AG04450 (cell line): ENCODE measurements at places on chromosomes 4 and X.

DNA sequence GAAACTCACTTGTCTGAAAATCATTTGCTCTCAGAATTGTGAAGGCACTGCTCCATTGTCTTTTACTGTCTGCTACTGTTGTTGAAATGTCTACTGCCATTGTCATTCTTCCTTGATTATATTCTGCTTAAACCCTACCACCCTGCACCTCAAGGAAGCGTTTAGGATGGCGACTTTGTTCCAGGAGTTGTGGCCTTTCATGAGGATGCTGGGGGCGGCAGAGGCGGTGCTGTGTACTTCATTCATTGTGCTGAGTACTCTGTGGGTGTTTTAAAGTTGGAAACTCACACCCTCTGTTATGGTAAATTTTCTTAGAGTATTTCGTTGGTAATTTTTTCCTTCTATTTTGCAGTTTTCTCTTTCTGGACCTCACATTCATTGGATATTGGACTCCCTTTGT, 258.9 kb downstream of the TENM3 start:
- DNase-seq = no peak

DNA sequence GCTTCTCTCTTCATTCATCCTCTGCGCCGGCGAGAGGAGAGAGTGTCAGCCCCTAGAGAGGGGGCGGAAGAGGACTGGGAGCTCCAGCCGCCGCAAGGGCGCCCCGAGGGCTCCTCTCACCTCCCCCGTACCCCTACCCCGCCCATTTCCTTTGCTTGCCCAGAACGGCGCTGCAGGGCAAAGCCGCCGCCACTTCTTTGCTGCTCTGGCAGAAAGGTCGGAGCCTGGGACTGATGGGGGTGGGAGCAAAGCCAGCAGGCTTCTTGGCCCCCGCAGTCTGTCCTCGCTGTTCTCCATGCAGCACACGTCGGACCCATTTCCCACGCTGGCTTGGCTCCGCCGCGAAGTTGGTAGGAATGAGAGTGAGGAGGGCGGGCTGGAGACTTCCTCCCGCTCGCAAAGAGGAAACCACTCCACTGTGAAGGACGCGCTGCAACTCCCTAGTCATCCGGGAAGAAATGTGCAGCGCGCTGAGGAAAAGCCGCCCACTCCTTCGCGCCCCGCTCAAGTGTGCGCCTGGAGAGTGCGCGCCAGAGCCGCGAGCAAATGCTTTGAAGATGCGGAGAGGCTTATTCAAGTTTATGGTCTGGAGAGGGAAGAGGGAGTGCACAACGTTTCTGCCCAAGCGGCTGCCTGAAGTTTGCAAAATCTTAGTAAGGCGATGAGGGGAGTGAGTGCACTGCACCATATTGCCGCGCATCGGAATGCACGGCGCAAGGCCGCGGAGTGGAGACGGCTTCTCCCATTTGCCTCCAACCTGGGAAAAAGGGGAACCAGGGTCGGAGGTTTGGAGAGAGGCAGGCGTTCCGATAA, 2.8 kb upstream of the PCDH7 start:
- no peak for DNase-seq

GRCh38 chr4:83259586-83259985, 25.0 kb downstream of the COQ2 start:
- no peak for DNase-seq

DNA sequence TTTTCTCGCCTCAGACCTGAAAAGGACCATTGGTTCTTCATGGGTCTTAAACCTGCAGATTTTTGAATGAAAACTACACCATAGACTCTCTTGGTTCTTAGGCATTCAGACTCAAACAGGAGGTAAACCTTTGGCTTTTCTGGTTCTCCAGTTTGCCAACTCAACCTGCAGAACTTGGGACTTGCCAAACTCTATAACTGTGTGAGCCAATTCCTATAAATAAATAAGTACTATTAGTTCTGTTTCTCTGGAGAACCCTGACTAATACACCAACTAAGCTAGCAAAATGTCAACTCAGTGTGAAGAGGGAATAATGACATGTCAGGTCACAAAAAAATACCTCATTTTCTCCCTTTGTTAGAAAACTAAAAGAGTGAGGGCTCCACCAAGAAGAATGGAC, 374.6 kb downstream of the RAB28 start:
- DNase-seq = no peak

DNA sequence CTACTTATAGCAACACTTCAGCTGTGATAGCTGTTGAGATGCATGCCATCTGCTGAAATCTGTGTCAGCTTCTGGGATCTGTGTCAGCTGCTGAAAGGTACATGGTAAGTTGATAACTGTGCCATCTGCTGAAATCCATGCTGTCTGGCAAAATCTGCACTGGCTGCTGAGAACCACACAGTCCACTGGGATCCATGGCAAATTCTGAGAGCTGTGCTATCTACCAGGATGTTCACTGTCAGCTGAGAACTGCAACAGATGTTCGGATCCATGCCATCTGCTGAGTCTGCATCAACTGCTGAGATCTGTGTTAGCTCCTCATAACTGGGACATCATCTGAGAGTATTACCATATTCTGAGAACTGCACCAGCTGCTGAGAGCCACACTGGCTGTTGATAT, 430.5 kb upstream of the POU3F4 start:
- DNase-seq = no peak

DNA sequence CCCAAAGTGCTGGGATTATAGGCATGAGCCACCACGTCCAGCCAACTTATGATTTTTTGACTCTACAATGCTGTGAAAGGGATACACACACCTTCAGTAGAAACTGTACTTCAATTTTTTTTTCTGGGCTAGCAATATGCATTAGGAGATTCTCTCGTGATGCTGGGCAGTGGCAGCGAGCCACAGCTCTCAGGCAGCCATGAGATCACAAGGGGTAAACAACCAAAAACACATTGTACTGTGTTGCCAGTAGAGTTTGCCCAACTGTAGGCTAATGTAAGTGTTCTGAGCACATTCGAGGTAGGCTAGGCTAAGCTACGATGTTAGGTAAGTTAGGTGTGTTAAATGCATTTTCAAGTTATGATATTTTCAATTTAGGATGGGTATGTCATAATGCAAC, 25.7 kb downstream of the RAB33A start:
- DNase-seq = no peak

- no peak for DNase-seq
Observed at GRCh38 chrX:54423161-54423888, 16.9 kb upstream of the TSR2 start.

- no peak for DNase-seq
Observed at GRCh38 chr4:145041378-145041777, 56.6 kb downstream of the ANAPC10 start.

- no peak for DNase-seq
Observed at GRCh38 chrX:22365460-22365859, 92.7 kb downstream of the CBLL2 start.

DNA sequence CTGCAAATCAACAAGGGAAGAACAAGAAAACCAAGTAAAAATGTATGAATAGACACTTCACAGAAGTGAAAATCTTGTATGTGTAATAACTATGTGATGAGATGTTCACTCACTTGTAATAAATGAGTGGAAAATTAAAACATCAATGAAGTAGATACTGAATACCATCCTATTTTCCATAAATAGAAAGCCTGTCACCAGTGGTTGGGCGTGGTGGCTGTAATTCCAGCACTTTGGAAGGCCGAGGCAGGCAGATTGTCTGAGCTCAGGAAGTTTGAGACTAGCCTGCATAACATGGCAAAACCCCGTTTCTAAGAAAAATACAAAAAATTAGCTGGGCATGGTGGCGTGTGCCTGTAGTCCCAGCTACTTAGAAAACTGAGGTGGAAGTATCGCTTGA, 53.5 kb upstream of the SOD3 start:
- no peak for DNase-seq

- DNase-seq = peak; percentile 43
Observed at GRCh38 chr4:176277162-176277904, 8.3 kb upstream of the ASB5 start.

DNA sequence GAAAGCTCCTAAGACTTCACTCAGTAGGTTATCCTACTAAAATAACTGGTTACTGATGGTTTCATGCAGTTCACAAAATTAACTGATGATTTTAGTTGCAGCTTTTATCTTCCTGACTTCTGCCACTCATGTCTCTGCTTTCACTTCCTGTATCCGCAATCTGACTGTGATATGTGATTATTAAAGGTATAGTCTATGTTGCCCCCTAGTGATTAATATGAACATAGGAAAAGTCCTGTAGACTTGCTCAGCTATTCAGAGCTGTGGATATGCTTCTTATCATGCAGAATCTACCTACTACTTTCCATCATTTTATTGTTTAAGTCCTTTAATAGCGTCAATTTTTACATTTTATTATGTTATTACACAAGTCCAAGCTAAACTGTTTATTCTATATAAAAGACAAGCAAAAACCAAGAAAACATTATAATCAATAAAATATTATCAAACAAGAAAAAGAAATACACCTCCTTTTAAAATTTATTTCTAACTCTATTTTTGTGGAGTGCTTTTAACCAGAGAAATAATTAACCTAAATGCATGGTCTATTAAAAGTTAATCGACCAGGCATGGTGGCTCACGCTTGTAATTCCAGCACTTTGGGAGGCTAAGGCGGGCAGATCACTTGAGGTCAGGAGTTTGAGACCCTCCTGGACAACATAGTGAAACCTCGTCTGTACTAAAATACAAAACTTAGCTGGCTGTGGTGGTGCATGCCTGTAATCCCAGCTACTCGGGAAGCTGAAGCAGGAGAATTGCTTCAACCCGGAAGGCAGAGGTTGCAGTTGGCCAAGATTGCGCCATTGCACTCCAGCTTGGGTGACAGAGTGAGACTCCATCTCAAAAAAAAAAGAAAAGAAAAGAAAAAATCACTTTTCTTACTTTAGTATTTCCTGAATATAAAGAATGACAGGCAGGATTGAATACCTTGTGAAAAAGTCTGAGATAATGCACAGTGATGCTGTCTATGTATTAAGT, 40.4 kb upstream of the TLR2 start:
- DNase-seq = no peak

DNA sequence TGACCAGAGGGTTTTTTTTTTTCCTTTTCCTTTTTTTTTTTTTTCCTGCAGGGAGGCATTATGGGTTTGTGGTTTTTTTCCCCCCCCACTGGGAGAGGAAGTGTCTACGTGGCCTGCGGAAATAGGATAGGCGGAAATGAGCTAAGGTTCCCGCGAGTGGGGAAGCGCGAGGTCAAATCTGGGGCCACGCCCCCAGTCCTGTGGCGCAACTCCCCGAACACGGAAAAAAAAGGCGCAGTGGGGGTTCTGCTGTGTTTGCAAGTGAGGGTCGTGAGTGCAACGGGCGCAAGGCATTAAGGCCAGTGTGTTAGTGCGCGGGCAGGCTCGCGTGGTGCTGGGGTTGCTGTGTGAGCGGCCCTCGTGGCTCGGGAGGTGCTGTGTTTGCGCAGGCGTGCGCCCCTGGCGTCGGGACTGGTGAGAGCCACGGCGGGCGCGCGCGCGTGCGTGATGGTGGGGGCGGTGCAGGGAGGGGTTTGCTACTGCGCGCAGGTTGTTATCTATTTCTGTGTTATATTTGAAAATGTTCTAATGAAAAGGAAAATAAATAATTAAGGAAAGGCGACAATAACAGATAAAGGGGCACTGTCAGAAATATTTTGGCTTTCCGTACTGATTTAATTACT, 685 bp upstream of the MORF4L2 start:
- DNase-seq = peak; percentile 42

DNA sequence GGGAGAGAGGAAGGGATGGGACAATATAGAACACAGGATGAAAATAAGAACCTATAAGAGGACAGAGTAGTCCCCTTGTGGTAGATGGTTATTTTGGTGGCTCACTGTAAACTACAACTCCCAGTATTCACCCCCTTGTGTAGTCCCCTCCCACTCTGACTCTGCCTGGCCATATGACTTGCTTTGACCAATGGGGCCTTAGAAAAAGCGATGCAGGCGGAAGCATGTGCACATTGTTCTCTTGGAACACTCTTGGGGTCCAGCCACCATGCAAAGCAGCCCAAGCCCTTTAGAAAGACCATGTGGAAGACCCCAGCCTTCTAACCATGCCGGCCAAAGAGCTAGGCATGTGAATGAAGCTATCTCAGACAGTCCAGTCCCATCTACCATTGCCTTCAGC, 415.0 kb downstream of the BCOR start:
- no peak for DNase-seq

- DNase-seq = no peak
Observed at GRCh38 chr4:82744284-82744968, 54.2 kb downstream of the SCD5 start.

GRCh38 chr4:136740326-136740725, 792.0 kb downstream of the PCDH18 start:
- no peak for DNase-seq

DNA sequence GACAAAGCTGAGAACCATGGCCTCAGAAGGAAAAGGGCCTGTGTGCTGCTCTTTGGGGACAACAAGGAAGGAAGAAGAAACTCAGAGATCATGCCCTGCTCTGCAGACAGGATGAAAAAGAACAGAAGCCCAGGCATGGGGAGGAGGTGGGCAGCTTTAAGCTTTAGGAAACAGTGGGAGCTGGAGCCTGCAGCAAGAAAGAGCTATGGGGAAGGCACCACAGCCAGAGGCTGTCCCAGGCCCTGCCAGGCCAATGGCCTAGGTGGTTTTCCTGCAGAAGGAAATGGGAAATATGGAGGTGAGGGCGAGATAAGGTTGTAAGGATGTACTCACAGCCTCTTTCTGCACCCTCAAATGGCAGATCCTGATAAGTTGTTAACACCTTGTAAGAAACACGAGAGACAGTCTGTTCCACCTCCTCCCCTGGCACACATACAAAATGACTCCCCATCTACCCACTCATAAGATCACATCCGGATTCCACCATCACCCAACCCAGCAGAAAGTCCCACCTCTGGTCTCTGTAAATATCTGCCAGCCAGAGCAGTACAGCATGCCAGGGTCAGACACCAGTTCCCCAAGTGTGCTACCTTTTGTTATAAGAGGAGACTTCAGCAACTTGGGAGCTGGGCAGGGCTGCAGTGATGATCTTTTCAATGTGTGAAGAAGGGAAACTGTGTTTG, 105.2 kb downstream of the RTL5 start:
- no peak for DNase-seq

- DNase-seq = no peak
Observed at GRCh38 chr4:138560448-138560847, 318.3 kb upstream of the SLC7A11 start.

DNA sequence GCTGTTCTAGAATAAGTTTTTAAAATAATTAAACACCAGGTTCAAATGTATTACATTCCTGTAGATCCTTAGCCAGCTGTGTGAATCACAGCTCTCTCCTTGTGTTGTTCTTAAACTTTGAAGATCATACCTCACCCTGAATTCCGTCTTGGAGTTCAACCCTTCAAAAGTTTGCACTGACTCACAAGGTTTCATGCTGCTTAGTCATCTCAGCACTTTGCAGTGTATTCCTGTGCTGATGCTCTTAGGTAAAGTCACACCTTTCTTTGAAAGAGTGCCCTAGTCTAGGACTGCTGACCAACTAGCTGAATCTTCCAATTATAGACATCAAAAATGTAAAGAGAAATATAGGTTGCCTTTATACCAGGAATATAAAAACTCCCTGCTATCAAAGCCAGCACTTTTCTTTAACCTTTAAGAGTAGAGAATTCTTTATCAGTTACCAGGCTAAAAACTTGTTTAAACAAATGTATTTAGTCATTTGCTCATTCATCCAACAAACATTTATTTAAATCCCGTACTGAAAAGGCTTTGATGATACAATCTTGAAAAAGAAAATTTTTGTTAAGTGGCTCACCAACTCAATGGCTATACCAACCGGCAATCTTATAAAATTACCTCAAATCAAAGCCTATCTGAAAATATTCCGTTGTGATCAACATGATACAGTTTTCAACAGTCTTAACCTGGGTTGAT, 169.7 kb downstream of the RAP1GDS1 start:
- peak; percentile 86 for DNase-seq

GRCh38 chr4:112509243-112510141, 6.5 kb downstream of the NEUROG2 start:
- no peak for DNase-seq
